Gastroesophageal sphincter (tissue), 4 donors: ENCODE measurements at places on chromosomes 5 and 9.

DNA sequence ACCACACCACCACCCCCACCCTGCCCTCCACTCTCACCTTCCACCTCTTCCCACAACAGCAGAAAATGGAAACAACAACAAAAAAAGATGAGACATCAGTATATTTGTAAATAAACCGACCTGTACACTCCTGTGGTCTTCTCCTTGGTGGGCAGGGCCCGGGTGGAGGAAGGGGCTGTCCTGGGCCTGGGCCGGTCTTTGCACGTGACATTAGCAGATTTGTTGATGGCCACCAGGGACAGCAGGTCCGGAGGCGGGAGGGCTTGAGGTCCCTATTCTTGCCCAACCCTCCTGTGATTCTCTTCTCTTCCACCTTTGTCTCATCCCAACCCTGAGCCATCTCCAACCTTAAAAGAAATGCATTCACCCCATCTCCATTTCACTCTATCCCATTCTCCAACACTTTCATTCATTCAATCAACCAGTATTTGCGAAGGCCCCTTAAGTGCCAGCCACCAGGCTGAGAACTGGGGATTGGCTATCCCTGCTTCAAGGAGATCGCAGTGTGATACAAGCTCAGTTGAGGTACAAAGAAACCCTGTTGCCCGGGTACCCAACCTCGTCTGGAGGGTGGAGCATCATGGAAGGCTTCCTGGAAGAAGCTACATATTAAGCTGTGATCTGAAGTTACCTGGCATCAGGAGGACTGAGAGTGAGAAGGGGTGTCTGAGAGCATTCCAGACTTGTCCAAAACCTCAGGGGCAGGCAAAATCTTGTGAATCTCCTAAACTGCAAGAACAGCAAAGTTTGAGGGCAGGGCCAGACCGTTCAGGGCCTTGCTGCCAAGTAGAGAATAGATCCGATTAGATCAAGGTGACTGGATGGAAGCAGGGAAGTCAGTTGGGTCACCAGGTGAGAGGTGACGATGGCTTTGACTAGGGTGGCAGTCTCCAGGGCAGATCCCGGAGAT lies 87.4 kb downstream of the LMX1B start:
- no peak for ATAC-seq

DNA sequence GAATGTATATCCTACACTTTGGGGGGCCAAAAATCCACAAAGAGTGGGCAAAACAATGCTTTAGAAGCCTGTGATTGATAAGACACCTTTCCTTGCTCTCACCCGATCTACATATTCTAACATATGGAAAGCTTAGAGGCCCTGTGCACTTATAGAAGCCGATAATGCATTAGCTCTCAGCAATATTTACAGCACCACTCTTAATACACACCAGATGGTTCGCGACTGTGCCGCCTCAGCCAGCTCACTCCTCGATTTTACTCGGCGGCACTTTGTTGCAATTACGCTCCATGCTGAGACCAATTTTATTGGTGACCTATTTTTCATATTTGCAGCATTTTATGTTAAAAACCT lies 18.8 kb downstream of the NR2F1 start:
- ATAC-seq, result no peak

DNA sequence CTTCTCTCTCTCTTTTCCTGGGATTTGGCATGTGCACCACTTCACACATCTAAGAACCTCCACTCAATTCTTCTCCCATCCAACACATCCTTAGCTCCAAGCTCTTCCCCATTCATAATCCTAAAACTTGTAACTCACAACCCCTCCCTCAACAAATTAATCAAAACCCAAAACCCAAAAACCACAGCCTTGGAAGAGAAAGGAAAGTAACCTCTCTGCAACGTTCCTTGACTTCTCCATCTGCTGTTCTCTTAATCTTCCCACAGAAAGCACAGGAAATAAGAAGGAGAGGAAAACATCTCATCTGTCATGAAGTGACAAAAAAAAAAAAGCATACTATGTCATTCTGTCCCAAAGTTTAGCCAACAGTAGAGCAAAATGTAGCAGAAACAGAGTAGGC lies 66.2 kb downstream of the DRD1 start:
- no peak for ATAC-seq

- ATAC-seq, result no peak
Observed at GRCh38 chr9:130636648-130637020, 27.8 kb upstream of the PRDM12 start.

GRCh38 chr5:88799938-88800535 lies 82.9 kb downstream of the MEF2C start:
- ATAC-seq, result no peak

DNA sequence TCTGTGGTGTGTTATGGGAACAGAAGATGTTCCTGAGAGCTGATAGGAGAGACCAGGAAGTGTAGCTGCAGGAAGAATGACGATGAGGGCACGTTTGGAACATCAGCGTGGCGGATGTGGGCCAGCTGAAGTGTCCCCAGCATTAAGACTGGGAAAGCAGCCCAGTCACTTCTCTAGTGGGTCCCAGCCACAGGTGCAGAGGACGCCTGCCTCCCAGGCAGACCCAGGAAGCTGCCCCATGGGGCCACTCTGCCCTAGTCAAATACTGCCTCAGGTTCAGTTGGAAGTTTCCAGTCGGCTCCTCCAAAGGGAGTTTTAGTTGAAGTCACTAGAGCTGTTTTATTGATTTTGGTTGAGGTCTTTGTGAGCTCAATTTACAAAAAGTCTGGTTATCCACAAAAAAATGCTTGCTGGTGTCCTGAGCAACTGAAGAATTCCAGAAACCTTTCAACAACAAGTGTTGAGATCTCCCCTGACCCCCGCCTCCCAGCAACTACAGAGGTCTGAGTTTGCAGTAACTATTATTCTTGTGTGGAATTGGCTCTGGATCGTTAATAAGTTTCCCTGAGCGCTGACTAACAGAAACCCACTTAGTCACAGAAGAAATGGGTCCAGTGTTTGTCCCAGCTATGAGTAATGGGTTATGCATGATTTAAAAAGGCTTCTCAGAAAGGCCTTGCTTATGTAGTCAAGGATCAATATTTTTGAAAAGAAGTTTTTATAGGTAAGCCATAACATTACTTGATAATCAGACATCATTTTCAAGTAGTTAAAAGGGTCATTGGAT lies 294.1 kb downstream of the FANCC start:
- peak; percentile 41 for ATAC-seq

GRCh38 chr9:3887221-3887653 lies 361.4 kb upstream of the RFX3 start:
- ATAC-seq, result no peak

- ATAC-seq, result no peak
Observed at GRCh38 chr9:137397675-137398423, 25.1 kb downstream of the EXD3 start.

GRCh38 chr5:96854067-96854466 lies 22.2 kb upstream of the ERAP2 start:
- ATAC-seq, result no peak

DNA sequence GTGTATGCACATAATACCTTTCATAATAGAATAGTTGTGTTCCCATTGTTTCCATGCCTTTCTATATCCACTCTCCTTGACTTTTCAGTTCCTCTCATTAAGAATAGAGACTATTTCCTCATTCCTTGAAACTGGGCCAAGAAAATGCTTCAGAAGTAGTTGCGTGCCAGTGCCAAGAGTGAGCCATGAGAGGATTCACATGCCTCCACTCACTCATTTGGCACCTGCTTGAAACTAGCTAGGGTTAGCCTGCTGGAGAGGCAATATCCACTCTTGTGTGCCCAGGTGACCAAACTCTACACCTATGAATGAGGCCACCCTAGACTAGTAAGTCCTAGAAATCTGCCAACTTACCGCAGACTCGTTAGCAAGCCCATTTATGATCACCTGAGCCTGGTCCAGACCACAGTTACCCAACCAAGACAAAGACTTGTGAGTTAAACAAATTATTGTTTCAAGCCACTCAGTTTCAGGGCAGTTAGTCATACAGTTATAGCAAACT lies 276.3 kb downstream of the EPB41L4A start:
- ATAC-seq, result no peak

DNA sequence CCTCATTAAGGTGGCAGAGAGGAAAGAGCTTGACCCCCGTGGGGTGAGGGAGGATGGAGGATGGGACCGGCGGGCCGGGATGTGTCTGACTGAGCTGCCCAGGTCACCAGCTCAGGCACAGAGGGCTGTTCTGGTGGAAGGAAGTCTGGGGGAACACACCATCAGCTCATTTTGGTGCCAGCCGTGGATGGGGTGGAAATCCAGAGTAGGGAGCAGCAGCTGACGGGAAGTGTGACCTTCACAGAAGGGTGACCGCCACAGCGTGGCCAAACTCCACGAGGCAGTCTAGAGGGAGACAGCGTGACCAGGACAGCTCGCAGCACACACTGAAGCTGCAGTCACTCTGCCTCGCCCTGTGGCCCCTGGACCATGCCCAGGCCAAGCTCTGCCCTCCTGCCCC lies 45.3 kb upstream of the PHYKPL start:
- ATAC-seq, result no peak

GRCh38 chr5:115601701-115602590 lies at the start of gene TICAM2:
Gene TICAM2, minus strand, starts transcription at chr5:115602479. Its CDS starts 21,223 bp downstream, at chr5:115581256.
- ATAC-seq, result peak; percentile 86

GRCh38 chr5:11684607-11685006 lies 219.6 kb downstream of the CTNND2 start:
- no peak for ATAC-seq

GRCh38 chr5:167720259-167720658 lies 571.2 kb upstream of the WWC1 start:
- ATAC-seq, result no peak

DNA sequence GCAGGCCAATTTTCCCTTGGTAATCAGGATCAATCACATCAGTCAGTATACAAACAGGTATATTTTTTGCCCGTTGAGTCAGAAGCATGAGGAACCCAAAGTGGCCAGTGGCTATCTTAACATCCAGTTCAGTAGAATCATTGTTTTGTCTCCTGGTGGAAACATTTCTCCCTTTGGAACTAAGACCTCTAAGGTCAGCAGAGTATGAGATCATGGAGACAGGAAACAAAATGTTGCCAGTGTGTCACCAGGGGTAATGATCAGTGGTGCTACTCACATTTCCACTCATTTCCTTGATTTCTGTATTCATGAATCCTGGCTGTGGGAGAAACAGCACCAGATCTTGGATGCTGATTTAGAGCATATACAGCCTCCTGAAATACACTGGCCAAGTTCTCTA lies 553.0 kb downstream of the CSNK1G3 start:
- no peak for ATAC-seq

DNA sequence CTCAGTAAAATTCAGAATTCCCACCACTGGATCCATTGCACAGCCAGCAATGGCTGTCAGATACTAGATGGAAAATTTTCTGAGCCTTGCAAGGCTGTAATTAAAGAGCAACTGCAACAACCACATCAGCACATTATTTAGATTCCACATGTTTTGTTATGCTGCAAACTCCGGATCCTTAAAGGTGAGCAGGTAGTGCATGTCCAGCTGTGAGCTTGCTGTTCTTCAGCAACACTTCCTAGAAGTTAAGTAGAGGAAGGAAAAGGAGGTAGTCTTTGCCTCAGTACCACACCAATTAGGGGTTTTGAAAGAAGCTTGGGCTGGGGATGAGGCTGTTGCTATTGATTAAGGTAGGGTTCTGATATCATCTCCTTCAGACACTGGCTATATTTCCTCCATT lies 144.3 kb downstream of the AUH start:
- no peak for ATAC-seq

GRCh38 chr5:4879693-4880303 lies 260.3 kb upstream of the ADAMTS16 start:
- peak; percentile 56 for ATAC-seq

DNA sequence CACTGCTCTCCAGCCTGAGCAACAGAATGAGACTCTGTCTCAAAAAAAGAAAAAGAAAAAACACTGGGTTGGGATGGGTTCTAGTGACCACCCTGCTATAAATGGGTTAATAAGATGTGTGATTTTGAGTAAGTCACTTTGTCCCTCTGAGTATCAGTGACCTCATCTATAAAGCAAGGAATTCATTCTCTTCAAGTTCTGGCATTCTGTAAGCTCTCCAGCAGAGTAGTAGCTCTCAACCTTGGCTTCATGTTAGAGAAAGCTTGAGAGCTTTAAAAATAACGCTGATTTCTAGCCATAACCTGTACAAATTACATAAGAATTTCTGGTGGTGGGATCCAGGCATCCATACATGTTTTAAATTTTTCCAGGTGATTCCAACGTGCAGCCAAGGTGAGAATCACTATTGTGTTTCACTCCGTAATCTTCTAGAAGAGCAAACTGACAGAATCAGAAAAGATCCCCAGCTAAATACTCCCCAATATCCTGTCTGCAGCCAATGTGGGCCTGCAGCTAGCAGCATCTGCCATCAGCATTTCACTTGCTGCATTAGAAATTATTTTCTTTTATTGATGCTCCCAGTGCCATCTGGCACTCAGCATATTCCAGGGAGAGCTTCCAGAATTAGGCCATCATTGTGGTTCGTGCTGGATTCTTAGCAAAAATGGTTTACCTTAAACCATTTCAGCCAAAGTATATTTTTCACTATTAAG lies 109.4 kb downstream of the FEM1C start:
- no peak for ATAC-seq

DNA sequence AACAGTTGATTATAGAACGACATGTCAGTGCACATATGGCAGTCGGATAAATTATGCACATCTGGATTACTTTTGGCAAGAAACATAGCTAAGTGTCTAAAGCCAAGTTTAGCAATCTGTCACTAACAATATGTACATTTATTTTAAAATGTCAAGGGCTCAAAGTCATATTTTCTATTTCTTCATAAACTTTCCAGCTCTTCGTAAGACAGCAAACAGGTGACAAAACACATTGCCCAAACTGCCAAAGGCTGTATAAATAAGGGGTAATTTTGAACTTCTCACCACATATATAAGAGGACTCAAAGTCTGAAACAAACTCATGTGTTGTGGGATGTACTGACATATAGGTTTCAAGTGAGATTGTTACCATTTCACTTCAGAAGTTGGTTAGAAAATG lies 237.2 kb downstream of the ARL15 start:
- no peak for ATAC-seq

DNA sequence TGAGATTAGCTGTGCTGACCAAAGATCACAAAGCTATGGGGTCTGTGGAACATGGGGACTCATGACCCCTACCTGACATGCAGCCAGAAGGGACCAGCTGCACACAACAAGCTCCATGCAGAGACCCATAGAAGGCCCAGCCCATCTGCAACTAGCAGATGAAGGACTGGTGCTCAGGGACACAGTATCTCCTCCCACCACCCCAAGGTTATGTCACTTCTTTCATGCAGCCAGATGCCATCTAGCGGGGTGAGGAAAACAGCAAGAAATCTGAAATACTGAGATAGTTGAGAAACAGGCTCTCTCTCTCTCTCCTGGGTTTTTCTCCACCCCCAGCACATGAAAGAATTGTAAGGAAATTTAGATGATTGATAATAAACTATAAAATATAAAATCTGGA lies 161.3 kb upstream of the DAPK1 start:
- no peak for ATAC-seq
